Effector memory CD8-positive, alpha-beta T cell (primary cell): ENCODE measurements at places on chromosomes 6 and 20.

DNA sequence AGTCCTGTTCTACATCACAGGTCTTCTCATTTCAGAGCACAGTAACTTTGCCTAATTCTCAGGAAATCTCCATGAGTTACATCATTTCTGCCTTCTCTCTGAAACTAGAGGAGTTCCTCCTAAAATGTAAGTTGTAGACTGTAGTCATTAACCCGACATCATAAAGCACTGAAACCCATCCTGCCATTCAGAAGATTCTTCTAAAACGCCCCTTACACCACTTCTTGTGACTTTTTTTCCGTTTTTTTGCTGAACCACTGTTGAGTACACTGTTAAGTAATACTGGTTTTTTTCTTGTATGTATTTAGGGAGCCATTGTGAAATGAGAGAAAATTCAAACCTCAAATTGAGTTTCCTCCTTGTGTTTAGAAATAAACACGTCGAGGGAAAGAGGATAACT, 117.3 kb downstream of the MAP3K4 start:
- peaks cover 3% of the 10 kb centered on the region for H3K4me1 ChIP-seq
- H3K36me3 ChIP-seq = peaks cover 75% of the 10 kb centered on the region
- DNase-seq = no peak
- H3K27ac ChIP-seq = no peak overlapping the region

DNA sequence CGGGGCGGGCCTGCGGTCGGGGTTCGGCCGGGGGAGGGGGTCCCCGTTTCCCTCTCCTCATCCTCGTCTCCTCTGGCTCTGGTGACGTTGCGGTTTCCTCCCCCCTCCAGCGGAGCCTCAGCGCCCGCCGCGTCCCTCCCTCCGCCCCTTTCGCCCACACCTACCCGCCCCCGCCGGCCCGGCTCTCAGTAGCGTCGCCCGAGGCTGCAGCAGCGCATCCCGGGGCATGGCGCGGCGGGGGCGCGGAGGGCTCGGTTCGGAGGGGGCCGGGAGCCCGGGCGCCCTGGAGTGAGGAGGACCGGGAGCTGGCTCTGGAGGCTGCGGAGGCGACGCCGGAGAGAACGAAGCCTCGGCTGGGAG, at the start of gene DSE:
Gene DSE (plus strand): TSS at position 188 of the 360 bp plus-strand sequence. CDS start 28,304 bp downstream, outside the sequence.
- DNase-seq = peak; percentile 59
- H3K4me3 ChIP-seq = peak within 1 kb of the TSS; percentile 87
- peaks cover 7% of the 10 kb centered on the region for H3K36me3 ChIP-seq
- peaks cover 10% of the 10 kb centered on the region for H3K4me1 ChIP-seq

DNA sequence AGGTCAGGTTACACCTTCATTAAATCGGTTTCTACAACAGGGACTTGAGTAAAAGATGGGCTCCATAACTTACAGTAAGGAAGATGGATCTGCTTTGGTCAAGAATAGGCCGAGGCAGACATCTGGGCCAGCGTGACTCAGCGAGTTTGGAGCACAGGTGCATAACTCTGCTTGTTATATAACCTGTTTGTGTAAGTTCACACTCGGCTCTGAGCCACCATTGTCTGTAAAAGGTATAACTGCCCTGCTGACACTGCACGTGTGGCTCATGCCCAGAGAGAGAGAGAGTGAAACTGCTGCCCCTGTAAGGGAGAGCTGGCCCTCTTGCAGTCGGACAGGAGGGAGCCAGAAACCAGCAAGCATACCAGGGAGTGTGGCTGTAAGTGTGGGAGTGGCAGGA, 737.9 kb upstream of the SLC35B3 start:
- H3K4me3 ChIP-seq = no peak overlapping the region
- H3K27me3 ChIP-seq = no peaks in the 10 kb centered on the region
- DNase-seq = no peak
- H3K4me1 ChIP-seq = no peaks in the 10 kb centered on the region

DNA sequence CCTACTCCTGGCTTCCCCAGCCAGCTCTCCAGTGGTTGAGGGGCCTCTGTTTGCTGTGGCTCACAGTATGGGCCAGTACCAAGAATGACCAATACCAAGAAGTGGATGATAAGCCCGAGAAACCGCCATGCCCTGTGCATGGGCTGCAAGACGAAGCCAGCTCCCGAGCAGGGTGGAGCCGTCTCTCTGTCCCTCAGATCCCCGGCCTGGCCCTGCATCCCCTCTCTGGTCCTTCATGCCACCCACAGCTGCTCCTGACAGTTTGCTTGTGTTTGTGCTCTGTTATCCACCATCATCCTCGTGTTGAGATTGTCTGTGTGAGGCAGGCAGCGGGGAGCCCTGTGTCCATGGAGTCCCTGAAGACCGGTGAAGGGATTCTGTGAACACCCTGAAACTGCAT, 36.1 kb downstream of the GABRR2 start:
- no peaks in the 10 kb centered on the region for H3K36me3 ChIP-seq
- H3K27me3 ChIP-seq = peaks cover 5% of the 10 kb centered on the region
- peaks cover 7% of the 10 kb centered on the region for H3K4me1 ChIP-seq

DNA sequence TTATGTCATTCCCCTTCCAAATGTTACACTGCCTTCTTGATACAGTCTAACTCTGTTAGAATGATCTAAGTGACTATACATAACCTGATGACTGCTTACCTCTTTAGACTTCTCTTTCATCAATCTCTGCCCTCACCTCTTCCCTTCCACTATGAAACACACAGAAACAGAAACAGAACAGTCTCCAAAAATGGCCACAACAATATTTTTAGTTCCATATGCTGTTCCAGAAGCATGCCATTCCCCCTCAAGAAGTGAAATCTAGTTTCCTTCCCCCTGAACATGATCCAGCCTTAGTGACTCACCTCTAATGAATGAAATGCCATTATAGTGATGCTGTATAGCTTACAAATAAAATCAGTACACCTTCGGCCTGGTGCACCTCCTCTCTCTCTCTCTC, 229.3 kb upstream of the TENT5A start:
- H3K27ac ChIP-seq = no peak overlapping the region
- no peak overlapping the region for H3K4me3 ChIP-seq
- H3K27me3 ChIP-seq = no peaks in the 10 kb centered on the region
- H3K36me3 ChIP-seq = no peaks in the 10 kb centered on the region

- no peaks in the 10 kb centered on the region for H3K4me1 ChIP-seq
- no peaks in the 10 kb centered on the region for H3K36me3 ChIP-seq
- H3K27me3 ChIP-seq = peaks cover 56% of the 10 kb centered on the region
- H3K27ac ChIP-seq = no peak overlapping the region
Measured at GRCh38 chr6:154632119-154632518, 101.1 kb upstream of the SCAF8 start.

GRCh38 chr20:48295445-48295903, 510.2 kb upstream of the SULF2 start:
- no peak overlapping the region for H3K27ac ChIP-seq
- no peaks in the 10 kb centered on the region for H3K36me3 ChIP-seq
- DNase-seq = no peak
- H3K4me3 ChIP-seq = no peak overlapping the region

DNA sequence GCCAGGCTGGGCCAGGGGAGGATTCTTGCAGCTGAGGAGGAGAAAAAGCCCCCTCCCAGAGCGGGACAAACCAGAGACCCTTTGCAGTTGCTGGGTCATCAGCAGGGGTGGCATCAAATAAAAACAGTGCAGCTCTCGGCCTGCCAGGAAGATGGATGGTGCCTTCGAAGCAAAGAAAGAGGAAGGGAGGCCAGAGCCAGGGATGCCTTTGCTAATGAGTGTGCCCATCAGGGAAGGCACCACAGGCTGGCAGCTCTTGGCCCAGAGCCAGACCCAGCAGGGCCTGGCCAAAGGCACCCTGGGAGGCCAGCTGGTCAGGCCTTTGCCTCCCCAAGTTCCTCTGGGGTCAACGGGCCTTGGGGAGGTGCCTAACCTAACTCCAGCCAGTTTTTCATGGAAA, 26.3 kb upstream of the ZNF318 start:
- no peak for DNase-seq
- peaks cover 20% of the 10 kb centered on the region for H3K4me1 ChIP-seq
- H3K4me3 ChIP-seq = no peak overlapping the region

GRCh38 chr20:658731-659291, 5.8 kb upstream of the SRXN1 start:
- DNase-seq = no peak
- H3K4me3 ChIP-seq = no peak overlapping the region
- H3K36me3 ChIP-seq = peaks cover 2% of the 10 kb centered on the region
- no peak overlapping the region for H3K27ac ChIP-seq

GRCh38 chr6:81763968-81764367, 11.5 kb upstream of the TENT5A start:
- no peaks in the 10 kb centered on the region for H3K4me1 ChIP-seq
- H3K27ac ChIP-seq = no peak overlapping the region
- no peak overlapping the region for H3K4me3 ChIP-seq
- H3K27me3 ChIP-seq = peaks cover 6% of the 10 kb centered on the region

DNA sequence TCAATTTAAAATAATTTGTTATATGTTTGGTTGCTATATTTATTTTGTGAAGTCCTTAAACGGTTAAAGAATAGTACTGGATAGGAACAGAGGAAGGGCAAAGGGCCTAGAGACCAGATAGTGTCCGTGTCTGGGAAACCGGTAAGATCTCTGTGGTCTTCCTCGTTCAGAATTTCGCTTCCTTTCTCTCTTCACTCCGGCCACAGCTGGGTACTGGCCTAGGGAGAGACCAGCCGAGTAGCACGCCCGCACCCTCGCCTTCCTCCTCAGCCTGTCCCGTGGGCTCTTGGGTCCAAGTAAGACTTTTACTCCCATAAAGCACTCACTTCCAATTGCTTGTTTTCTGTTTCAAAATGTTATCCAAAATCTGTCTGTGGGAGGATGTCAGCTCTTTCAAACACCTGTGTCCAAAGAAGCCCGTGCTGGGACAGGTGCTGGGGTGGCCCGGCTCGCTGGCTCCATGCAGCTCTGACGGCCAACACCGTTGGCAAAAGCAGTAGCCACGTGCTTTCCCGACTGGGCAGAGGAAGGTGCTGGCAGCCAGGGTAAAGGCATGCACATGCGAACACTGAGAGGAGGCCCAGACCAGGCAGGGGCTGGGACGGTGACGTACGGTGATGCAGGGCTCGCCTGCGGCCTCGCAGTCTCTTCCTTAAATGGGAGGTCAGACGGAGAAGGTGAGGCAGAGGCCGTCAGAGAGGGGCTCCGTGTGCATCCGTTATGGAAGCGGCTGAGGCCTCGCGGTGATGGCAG, 112.2 kb downstream of the IRF4 start:
- no peaks in the 10 kb centered on the region for H3K27me3 ChIP-seq
- H3K36me3 ChIP-seq = peaks cover 19% of the 10 kb centered on the region
- H3K4me3 ChIP-seq = no peak overlapping the region
- peaks cover 51% of the 10 kb centered on the region for H3K4me1 ChIP-seq

GRCh38 chr20:2417213-2417541, 36.5 kb downstream of the TGM6 start:
- DNase-seq = no peak
- no peak overlapping the region for H3K27ac ChIP-seq
- no peaks in the 10 kb centered on the region for H3K36me3 ChIP-seq
- H3K27me3 ChIP-seq = peaks cover 39% of the 10 kb centered on the region
- no peaks in the 10 kb centered on the region for H3K4me1 ChIP-seq
- H3K4me3 ChIP-seq = no peak overlapping the region

GRCh38 chr6:64255000-64255399, 619.4 kb downstream of the PHF3 start:
- no peaks in the 10 kb centered on the region for H3K27me3 ChIP-seq
- no peaks in the 10 kb centered on the region for H3K4me1 ChIP-seq
- H3K36me3 ChIP-seq = no peaks in the 10 kb centered on the region
- DNase-seq = no peak
- no peak overlapping the region for H3K4me3 ChIP-seq

GRCh38 chr20:60518022-60518421, 559.8 kb downstream of the CDH26 start:
- H3K4me1 ChIP-seq = no peaks in the 10 kb centered on the region
- no peak for DNase-seq
- no peaks in the 10 kb centered on the region for H3K36me3 ChIP-seq
- H3K27ac ChIP-seq = no peak overlapping the region
- peaks cover 23% of the 10 kb centered on the region for H3K27me3 ChIP-seq

GRCh38 chr6:13703496-13703895, 8.1 kb downstream of the RANBP9 start:
- H3K27me3 ChIP-seq = no peaks in the 10 kb centered on the region
- no peak for DNase-seq
- H3K27ac ChIP-seq = no peak overlapping the region
- peaks cover 13% of the 10 kb centered on the region for H3K36me3 ChIP-seq

- DNase-seq = no peak
- no peak overlapping the region for H3K4me3 ChIP-seq
- H3K4me1 ChIP-seq = no peaks in the 10 kb centered on the region
- H3K27ac ChIP-seq = peak overlapping the region; percentile 26
- H3K36me3 ChIP-seq = peaks cover 95% of the 10 kb centered on the region
- H3K27me3 ChIP-seq = no peaks in the 10 kb centered on the region
Measured at GRCh38 chr20:35122756-35123405, 24.3 kb downstream of the EDEM2 start.

DNA sequence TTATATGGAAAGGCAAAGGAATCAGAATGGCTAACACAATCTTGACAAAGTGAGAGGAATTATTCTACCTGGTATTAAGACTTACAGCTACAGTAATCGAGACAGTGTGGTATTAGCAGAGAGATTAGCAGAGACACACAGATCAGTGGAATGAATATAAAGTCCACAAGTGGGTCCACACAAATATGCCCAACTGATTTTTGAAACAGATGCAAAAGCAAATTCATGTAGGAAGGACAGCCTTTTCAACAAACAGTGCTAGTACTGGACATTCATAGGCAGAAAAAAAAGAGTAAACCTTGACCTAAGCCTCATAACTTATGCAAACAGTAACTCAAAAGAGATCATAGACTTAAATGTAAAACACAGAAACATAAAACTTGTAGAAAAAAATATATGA, 22.6 kb downstream of the HACE1 start:
- H3K36me3 ChIP-seq = peaks cover 12% of the 10 kb centered on the region
- H3K27me3 ChIP-seq = no peaks in the 10 kb centered on the region
- no peak overlapping the region for H3K4me3 ChIP-seq
- no peak overlapping the region for H3K27ac ChIP-seq
- H3K4me1 ChIP-seq = peaks cover 2% of the 10 kb centered on the region
- DNase-seq = no peak

GRCh38 chr6:31821301-31822035, 6.1 kb upstream of the HSPA1B start:
- no peak for DNase-seq
- no peaks in the 10 kb centered on the region for H3K27me3 ChIP-seq
- H3K4me1 ChIP-seq = peaks cover 46% of the 10 kb centered on the region

GRCh38 chr6:96460052-96460700, 61.4 kb upstream of the UFL1 start:
- no peak for DNase-seq
- H3K36me3 ChIP-seq = no peaks in the 10 kb centered on the region
- H3K4me3 ChIP-seq = no peak overlapping the region

GRCh38 chr6:169205176-169206160, 48.2 kb downstream of the THBS2 start:
- H3K36me3 ChIP-seq = no peaks in the 10 kb centered on the region
- no peak overlapping the region for H3K27ac ChIP-seq
- DNase-seq = no peak
- H3K4me1 ChIP-seq = peaks cover 3% of the 10 kb centered on the region

DNA sequence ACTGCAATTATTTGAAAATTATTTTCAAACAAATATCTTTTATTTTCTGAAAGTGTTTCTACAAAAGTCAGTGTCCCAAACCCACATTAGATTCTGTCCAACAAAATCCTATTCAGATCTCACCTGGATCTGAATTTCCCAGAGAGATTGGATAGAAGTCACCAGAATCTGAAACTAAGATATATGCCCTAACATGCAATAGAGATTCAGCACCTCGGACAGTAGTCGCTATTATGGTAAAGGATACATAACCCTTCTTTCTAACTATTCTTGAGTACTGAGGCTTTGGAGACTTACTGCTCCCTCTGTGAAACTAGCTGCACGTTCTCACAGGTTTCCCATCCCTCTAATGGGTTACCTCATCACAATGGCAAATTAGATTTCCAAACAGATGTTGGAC, 151.4 kb downstream of the ID4 start:
- H3K36me3 ChIP-seq = no peaks in the 10 kb centered on the region

- no peaks in the 10 kb centered on the region for H3K36me3 ChIP-seq
- H3K4me3 ChIP-seq = no peak overlapping the region
- H3K27ac ChIP-seq = no peak overlapping the region
Measured at GRCh38 chr20:21719592-21720214, 14.2 kb downstream of the PAX1 start.
